ENCODE measurements at places on chromosomes 7 and 10.
A peak's percentile ranks its signal among the peaks of the same experiment; 100 is the strongest.

GRCh38 chr10:108338146-108338545 is 1173.6 kb upstream of the SORCS1 start:
- DNase-seq: no peak

DNA sequence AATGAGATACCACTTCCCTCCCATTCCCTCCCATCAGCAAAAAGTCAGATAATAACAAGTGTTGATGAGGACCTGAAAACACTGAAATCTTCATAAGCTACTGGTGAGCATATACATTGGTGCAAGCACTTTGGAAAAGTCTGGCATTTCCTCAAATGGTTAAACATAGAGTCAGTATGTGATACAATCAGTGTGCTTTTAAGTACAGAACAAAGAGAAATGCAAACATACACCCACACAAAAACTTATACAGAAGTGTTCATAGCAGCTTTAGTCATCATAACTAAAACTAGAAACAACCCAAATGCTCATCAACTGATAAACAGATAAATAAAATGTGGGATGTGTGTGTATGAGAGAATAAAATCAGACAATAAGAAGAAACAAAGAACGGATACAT is 261.9 kb downstream of the ELMO1 start:
- DNase-seq: no peak

- DNase-seq: no peak
Measured at GRCh38 chr10:130968964-130969363, 342.6 kb downstream of the TCERG1L start.

DNA sequence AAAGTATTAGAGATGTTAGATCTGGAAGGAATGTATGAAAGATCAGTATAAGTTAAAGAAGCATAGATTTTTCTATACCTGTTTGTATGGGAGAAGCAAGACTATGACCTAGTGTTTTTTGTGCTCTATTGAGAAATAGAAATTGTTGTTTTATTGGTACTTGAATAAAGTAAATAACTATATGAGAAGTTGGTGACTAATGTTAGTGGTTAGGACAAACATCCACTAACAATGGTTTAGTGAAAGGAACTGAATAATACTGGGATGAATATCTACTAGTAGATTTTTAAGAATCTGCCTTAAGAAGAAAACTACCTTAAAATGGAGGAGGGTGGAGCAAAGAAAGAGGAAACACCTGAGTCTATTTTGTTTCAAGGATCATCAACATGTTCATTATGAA is 521.1 kb upstream of the POT1 start:
- DNase-seq: no peak

GRCh38 chr7:32075612-32076011 is 5.4 kb upstream of the PDE1C start:
- no peak for DNase-seq

GRCh38 chr7:106312906-106313305 is 28.1 kb upstream of the NAMPT start:
- DNase-seq: no peak

GRCh38 chr10:8301831-8302230 is 247.3 kb downstream of the GATA3 start:
- DNase-seq: no peak

- DNase-seq: no peak
Measured at GRCh38 chr10:1324903-1325302, 268.7 kb downstream of the WDR37 start.

DNA sequence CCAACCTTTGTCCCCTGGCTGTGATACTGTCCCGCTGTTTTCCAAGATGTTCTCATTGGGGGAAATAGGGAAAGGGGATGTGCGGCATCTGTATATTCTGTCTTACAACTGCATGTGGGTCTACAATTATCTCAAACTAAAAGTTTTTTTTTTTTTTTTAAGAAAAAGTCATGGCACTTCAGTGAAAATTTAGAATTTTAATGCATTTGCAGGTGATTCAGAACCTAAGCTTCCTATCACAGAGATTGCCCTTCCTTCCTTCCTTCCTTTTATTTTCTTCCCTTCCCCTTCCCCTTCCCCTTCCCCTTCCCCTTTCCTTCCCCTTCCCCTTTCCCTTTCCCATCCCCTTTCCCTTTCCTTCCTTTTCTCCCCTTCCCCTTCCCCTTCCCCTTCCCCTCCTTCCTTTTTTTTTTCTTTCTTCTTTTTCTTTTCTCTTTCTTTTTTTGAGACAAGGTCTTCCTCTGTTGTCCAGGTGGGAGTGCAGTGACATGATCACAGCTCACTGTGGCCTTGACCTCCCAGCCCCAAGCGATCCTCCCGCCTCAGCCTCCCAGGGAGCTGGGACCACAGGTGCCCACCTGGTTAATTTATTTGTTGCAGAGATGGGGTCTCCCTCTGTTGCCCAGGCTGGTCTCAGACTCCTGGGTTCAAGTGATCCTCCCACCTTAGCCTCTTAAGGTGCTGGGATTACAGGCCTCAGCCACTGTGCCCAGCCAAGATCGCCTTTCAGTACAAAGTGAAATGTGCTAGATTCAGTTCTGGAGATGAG is 32.0 kb downstream of the JAKMIP3 start:
- no peak for DNase-seq

- DNase-seq: peak; percentile 58
Measured at GRCh38 chr7:68176974-68177373, 1180.3 kb downstream of the TYW1 start.

- DNase-seq: no peak
Measured at GRCh38 chr10:14724931-14725330, 49.8 kb downstream of the FAM107B start.

GRCh38 chr7:7214398-7215347 is 32.3 kb downstream of the C1GALT1 start:
- no peak for DNase-seq

DNA sequence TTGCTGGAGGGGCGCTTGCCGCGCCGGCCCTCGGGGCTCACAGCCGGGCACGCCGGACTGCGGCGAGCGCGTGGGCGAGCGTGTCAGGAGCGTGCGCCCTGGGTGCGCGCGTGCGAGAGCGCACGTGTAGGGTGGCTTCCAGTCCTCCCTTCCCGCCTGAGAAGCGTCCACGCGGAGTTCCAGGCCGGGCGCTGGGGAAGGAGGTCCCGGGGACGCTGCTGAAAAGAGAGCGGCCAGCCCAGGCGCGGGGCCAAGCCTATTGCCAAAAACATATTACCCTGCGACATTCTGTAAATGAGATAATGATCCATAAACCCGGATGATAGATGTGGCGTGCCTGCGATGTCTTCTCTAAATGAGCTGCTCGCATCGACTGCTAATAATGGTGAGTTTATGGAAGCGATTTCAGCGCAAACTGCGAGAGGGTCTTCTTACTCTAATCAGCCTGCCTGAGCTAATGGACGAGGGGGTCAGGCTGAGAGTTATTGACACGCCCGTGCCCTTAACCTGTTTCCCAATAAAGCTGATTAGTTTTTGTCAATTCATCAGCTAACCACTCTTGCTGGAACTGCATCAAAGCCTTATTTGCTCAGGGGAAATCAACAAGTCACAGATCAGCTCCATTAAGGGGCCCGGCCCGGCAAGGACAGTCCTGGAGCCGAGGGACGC is 8.0 kb upstream of the MNX1 start:
- DNase-seq: no peak

DNA sequence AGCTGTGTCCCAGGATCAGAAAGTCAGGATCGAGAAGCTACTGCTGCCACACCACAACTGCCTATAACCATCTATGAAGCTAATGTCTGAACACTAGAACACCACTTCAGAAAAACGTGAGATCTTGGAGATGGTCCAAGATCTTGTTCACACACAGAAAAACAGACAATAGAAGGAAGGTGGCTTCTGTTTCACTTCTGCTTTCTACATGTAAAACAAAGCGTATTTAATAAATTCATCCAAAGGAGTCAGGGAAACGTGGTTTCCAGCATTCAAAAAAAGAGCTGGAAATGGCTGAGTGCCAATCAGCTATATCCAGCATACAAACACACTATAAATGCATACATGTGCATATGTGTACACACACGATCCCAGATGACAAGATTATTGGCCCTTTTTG is 70.2 kb upstream of the CCDC71L start:
- no peak for DNase-seq

GRCh38 chr7:101688183-101688831 is 59.2 kb upstream of the MYL10 start:
- DNase-seq: peak; percentile 13

GRCh38 chr10:125144206-125144605 is 16.2 kb downstream of the CTBP2 start:
- DNase-seq: no peak

DNA sequence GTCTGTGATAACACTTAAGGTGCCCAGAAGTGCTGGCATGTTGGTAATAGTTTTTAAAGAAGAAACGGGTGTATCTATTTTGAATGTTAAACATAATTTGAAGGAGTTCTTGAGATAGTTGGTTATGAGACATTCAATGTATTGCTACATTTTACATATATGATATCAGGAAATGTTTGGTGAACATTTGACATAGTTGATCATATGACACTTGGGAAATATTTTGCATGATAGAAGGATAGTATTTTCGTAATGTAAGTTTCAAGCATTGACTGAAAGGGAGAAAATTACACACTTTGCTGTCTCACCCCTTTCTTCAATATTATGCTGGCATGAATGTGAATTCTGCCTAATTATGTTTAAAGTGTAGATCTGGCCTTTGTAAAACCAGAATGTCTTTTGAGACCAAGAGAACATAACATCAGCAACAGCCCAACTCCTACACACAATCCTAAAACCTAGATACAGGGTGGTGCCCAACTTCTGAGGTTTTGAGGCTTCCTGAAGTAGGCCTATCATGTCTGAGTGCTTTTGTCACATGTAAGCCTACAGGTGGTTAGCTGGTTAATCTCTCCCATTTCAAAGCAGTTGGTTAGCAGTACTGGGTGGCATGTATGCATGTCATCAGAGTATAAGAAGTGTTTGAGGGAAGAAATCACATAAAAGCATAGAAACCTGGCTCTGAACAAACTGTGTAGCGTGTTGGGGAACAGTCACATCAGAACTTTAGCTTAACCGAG is 2.1 kb downstream of the ADD3 start:
- DNase-seq: no peak

DNA sequence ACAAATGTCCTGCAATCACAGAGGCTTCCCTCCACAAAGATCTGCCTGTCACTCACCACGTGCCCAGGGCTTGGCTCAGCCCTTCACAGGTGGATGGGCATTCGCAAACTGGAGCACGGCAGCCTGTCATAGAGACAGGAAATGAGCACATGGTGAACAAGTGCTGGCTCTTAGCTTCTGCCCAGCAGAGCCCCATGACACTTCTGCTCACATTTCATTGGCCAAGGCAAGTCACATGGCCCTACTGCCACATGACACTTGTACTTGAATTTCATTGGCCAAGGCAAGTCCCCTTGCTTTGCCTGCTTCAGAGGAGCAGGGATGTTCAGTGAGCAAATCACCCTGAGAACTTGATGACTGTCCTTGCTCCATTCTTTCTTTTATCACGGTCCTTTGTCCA is 110.8 kb upstream of the PPP2R2D start:
- DNase-seq: no peak
